MM.1S (cell line): ENCODE measurements at places on chromosomes 2 and 18.

DNA sequence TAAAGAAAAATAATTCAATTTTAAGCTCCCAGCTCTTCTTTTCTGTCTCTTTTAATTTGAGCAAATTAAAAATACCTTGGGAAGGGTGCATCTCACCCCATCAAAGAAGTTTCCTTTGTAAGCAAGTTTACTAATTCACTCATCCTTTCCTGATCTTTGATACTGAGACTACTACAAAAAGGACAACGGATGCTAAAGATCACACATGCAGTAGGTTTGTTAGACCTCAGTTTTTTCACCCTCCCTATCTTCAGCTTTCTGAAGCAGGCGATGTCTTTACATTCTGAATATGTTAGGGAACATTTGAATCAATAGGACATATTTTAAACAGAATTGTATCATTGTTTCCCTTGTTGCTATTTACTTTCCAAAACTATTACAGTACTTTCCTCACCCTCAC, 6.0 kb upstream of the HNRNPLL start:
- DNase-seq, result no peak

GRCh38 chr2:48545244-48545643, 15.3 kb downstream of the STON1 start:
- DNase-seq, result no peak

GRCh38 chr2:26352892-26353291, 6.3 kb upstream of the ADGRF3 start:
- DNase-seq, result no peak

DNA sequence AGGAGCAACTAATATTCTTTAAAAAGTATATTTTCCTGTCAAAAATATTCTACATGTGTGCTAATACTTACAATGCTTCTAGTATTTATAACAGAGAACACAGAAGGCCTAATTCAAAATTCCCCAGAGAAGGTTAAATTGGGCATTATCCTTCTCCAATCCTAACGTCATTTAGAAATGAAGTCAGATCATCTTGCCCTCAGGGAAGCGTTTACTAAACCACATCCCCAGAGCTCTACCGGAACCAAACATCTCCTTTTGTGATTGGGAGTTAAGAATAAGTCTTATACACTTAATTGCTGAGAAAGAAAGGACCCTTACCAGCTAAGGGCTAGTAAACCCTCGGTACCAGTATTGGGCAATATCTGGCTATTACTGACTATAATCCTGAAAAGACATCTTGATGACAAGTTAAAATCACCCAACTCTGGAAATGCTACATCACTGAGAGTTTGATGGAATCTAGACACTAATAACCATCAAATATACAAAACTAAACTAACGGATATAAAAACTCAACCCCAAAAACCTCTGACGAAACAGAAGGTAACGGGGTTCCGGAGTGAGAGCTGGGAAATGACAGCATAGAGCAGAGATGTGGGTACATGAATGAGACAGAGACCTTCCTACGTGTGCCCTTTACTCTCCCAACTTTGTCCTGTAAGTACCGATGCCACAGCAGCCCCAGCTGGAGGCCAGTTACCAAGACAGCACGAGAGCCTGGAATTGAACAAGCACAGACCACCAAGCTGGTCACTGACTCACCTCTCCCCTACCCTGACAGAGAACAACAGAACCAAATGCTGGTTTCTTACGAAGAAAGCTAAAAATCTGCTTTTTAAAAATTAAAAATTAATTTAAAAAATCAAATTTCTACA, 35.0 kb downstream of the WDSUB1 start:
- no peak for DNase-seq

GRCh38 chr2:905091-905832, 45.4 kb upstream of the SNTG2 start:
- DNase-seq, result no peak
